ENCODE measurements at places on chromosomes 2 and 18. TPM values are rescaled to one million over a fixed set of nuclear protein-coding genes. Genes with fewer than 3 reads are reported as not detected.

DNA sequence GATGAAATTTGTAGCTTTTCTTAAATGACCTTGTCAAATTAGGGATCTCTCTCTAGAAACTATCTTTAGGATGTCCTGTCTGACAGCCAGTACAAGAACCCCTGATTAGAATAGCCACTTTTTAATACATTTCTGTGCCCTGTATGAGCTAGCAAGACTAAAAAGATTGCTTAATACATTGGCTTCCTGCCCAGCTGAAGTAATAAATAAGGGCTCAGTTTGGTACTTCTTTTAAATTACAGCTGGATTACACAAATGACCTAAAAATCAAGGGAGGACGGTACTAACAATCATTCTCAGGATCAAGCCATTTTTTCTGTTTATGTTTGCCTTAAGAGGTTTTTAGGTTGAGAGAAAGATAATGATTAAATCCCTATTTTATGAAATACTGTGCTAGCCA, 11.6 kb upstream of the OLA1 start:
- DNase-seq, result no peak

DNA sequence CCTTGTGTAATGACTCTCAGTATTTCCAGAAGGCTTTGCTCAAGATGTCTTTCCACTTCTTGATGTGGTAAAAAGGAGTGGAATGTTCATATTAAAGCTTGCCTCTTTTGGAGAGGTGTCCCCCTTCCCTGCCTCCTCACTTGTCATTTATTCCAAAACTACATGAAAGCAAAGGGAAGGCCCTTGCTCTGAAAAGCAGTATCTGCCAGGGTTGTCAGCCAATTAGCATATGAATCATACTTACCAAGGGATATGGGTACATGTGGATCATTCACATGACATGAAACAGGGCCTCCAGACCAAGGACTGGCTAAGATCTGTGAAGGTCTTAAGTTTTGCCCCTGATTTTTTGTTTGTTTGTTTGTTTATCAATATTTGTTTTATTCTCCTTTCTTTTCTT, 31.3 kb downstream of the ANXA4 start:
- no peak for DNase-seq

GRCh38 chr2:169034256-169034655, 3.1 kb upstream of the ABCB11 start:
- peak; percentile 35 for DNase-seq

- DNase-seq, result no peak
These were observed 65.1 kb downstream of the SIGLEC15 start for GRCh38 chr18:45890606-45891005.

DNA sequence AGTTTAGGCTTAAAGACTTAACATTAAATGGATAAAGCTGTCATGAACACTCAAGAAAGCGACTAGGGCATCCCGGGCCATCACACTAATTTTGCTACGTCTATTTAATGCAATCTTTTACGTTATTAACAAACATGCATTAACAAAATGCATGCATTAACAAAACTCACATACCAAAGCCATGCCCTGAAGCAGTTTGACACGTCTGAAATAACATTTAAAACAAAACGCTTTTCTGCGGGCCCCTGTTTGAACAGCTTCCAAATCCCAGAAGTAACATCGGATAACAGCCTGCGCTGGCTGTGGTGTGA, 458 bp downstream of the B4GALT6 start:
- DNase-seq, result no peak

- no peak for DNase-seq
These were observed 28.8 kb downstream of the COLEC12 start for GRCh38 chr18:471716-472115.

GRCh38 chr2:43708891-43709290, 32.7 kb upstream of the C1GALT1C1L start:
- no peak for DNase-seq

- DNase-seq, result no peak
These were observed 987.2 kb upstream of the CDH2 start for GRCh38 chr18:29164020-29164706.

Gene HOXD8
- polyA plus RNA-seq, result 1.7 TPM

Gene MBD5
- polyA plus RNA-seq, result 3.2 TPM

DNA sequence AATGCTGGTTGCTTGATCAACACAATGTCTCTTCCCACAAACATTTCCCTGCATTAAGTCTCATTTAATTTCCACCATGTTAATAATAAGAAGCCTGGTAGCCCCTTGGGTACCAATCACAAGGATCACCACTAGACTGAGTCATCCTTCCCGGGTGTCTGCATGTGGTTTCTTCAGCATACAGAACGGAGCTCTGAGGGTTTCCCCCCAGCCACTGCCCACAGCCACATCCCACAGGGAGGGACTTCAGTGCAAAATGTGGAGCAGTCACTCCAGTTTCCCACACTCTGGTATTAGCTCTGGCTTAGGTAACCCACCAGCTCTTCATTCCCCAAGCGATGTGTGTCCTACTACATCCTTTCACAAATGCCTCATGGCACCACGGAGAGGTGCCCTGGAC, 42.7 kb upstream of the POLE4 start:
- no peak for DNase-seq

Gene FAM237A
- not detected for polyA plus RNA-seq

DNA sequence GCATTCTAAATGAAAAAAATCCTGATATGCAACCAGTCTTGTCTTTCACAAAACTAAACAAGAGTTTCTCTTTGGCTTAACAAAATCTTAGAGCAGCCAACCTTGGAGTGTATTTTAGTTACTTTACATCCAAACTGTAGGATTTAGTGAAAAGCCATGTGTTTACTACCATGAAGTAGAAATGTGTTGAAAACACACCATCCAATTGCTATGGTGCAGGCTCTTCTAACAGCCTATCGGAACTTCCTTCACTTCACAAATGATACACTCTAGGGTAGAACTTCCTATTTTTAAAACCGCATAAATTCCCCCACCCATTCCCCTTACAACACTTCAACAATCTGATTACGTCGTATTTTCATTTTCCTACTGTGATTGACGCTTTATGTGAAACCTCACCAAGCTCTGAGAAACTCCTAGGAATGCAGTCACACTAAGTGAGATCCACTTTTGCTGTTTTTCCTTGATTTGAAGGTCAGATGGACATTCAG, 74.4 kb upstream of the MAP4K4 start:
- peak; percentile 39 for DNase-seq

- DNase-seq, result no peak
These were observed 43.2 kb downstream of the KCNE4 start for GRCh38 chr2:223095207-223095606.

- DNase-seq, result peak; percentile 34
These were observed 61.6 kb downstream of the TRIB2 start for GRCh38 chr2:12778369-12778768.

Gene MPHOSPH10
- 25.1 TPM for polyA plus RNA-seq

Gene DSG3
- polyA plus RNA-seq, result 47.6 TPM

Gene DNAH7
- polyA plus RNA-seq, result 0.37 TPM

GRCh38 chr2:207071820-207072219, 93.9 kb downstream of the KLF7 start:
- DNase-seq, result no peak

Gene LRP1B
- 0.12 TPM for polyA plus RNA-seq

Gene HRH4
- 0.03 TPM for polyA plus RNA-seq

GRCh38 chr2:63903003-63903402, 61.3 kb downstream of the UGP2 start:
- DNase-seq, result no peak

- no peak for DNase-seq
These were observed 49.5 kb upstream of the PLEKHM3 start for GRCh38 chr2:208074610-208075356.

- DNase-seq, result peak; percentile 30
These were observed 262.6 kb downstream of the MREG start for GRCh38 chr2:215750763-215751162.

DNA sequence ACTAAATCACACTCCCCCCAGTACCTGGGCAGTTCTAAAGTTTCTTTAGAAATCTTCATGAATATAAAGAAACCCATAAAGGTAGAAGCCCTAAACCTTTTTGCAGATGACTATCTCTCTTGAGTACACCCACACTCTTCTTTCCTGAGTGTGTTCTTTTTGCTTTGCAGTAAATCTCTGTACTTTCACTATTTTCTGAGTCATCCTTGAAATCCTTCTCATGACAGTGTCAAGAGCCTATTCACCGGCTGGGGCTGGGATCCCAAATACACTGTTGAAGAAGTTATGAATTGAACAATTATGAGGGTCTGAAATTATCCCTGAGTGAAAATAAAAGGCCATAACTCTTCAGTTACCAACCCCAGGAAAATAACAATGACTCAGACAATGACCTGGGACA, 133.9 kb upstream of the CCDC195 start:
- DNase-seq, result no peak

DNA sequence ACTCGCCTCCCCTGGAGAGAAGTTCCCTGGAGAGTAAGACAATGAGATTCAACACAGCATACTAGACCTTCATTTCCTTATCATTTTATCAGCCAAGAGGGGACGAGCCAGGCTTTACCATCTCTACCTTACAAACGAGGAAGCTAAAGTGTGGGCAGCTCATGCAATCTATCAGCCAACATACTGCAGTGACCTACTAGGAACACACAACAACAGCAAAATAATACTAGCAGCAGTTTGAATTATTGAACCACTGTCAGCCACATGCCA, 60.0 kb upstream of the TEX51 start:
- DNase-seq, result no peak

- no peak for DNase-seq
These were observed 54.2 kb upstream of the ZSWIM2 start for GRCh38 chr2:186903216-186903615.

DNA sequence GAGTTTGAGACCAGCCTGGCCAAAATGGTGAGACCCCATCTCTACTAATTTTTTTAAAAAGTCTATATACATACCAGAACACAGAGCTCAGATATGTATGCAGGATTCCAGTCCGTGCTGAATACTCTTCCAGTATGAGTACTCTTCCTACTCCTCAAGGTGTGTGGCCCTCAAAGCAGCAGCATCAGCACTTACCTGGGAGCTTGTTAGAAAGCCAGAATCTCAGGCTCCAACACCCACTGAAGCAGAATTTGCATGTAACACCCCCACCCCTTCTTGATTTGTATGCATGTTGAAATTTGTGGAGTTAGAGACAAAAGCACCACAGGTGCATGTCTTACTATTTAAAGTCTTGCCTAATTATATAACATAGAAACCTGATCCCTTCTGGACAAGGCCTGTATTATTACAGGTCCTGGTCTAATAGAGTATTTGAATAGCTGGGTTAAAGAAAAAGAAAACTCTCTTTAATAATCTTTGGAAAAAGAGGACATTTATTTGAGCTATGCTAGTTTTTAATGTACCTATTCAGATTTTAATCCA, 50.3 kb upstream of the NFE2L2 start:
- no peak for DNase-seq

GRCh38 chr2:45929674-45930395, 278.4 kb downstream of the PRKCE start:
- no peak for DNase-seq

Gene CYP26B1
- 1.1 TPM for polyA plus RNA-seq

- no peak for DNase-seq
These were observed 137.9 kb upstream of the CXCR4 start for GRCh38 chr2:136255648-136256461.

DNA sequence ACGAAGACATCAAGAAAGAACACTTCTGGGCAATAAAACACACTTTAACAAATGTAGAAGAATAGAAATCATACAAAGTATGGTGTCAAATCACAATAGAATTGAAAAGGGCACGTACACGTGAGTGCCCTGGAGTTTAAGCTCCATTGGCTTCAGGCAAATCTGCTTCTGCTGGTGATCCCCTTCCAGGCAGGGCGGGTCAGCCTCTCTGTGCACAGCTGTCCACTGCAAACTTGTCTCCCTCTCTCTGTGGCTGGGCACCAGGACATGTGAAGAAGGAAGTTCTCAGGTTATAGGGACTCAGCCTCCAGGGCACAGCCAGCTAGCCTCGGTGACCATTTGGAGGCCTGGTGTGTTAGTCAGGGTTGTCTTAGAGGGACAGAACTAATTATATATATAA, 66.0 kb downstream of the ST3GAL5 start:
- no peak for DNase-seq

- DNase-seq, result peak; percentile 93
These were observed at the start of gene MBP for GRCh38 chr18:77132369-77133050. TSS of gene MBP (minus strand) at chr18:77132783. CDS start at chr18:77105261, 27,522 bp downstream.

DNA sequence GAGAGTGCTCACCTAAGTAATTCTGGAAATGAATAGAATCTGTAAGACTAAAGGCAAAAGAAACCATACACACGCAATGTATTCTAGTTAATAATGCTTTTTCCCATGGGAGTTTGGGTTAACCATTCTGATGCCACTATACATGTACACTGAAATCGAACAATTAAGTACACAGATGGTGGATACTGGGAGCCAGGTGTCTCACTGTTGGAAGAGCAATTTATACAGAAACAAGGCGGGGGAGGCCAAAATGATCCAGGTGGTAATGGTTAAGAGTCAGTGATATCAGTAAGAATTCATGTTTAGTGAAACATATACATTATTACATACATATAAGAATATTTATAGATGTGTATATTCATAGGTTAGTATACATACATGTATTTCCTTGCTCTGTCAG, 67.2 kb downstream of the TMEM131 start:
- DNase-seq, result no peak

- no peak for DNase-seq
These were observed 15.1 kb downstream of the SLC4A5 start for GRCh38 chr2:74328074-74328473.

DNA sequence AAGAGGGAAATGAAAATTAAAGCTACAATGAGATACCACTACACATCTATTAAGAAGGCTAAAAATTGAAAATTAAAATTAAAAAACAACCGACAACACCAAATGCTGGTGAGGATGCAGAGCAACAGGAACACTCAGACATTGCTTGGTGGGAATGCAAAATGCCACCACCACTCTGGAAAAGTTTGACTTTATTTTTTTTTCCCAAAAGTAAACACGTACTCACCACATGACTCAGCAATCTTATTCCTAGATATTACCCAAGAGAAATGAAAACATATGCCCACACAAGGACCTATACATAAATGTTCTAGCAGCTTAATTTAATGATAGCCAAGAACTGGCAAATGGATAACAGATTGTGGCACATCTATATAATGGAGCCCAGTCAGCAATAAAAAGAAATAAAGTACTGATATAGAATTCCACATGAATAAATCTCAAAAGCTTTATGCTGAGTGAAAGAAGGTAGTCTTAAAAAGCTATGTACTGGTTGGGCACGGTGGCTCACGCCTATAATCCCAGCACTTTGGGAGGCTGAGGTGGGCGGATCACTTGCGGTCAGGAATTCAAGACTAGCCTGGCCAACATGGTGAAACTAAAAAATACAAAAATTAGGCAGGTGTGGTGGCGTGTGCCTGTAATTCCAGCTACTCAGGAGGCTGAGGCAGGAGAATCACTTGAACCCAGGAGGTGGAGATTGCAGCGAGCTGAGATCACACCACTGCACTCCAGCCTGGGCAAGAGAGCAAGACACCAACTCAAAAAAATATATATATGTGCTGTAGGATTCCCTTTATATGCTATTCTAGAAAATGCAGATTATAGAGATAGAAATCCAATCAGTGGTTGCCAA, 4.2 kb upstream of the PROC start:
- DNase-seq, result no peak

- no peak for DNase-seq
These were observed 240.7 kb downstream of the MEIS1 start for GRCh38 chr2:66675591-66675990.

GRCh38 chr2:135743860-135744259, 2.2 kb downstream of the UBXN4 start:
- no peak for DNase-seq

- DNase-seq, result no peak
These were observed 72.1 kb upstream of the FHL2 start for GRCh38 chr2:105470979-105471378.

Gene RBKS
- 0.76 TPM for polyA plus RNA-seq

Gene ATP6V1B1
- polyA plus RNA-seq, result 0.35 TPM

Gene SERPINB11
- not detected for polyA plus RNA-seq

Measured in stomach (tissue), 19 donors.